ENCODE measurements at places on chromosomes 3 and 15.

DNA sequence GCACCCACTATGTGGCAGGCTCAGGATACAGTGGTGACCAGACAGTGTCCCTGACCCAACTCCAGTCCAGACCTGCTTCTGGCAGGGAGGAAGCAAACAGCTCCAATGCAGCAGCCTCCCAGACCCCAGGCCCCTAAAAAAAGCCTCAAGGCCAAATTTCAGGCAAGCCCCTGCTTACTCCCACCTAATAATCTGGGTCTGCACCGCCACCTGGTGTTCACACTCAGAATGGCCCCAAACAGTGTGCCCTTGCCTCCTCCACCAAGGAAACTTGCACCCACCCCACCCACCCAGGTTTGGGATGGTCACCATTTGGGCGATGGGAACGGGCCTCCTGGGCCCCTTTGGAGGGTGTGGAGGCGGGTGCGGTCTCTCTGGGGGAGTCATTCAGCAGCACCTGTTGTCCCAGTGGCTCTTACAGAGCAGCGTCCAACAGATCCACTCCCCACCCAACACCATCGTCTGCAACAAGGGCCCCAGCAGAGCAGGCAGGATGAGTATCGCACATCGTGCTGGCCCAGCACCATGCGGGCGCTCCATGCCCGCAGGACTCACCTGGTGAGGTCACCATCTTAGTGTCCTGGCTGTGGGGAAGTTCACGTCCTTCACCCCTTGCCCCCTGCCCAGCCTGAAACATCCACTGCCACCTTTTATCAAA is 17.3 kb downstream of the C3orf18 start:
- peak; percentile 60 for DNase-seq

DNA sequence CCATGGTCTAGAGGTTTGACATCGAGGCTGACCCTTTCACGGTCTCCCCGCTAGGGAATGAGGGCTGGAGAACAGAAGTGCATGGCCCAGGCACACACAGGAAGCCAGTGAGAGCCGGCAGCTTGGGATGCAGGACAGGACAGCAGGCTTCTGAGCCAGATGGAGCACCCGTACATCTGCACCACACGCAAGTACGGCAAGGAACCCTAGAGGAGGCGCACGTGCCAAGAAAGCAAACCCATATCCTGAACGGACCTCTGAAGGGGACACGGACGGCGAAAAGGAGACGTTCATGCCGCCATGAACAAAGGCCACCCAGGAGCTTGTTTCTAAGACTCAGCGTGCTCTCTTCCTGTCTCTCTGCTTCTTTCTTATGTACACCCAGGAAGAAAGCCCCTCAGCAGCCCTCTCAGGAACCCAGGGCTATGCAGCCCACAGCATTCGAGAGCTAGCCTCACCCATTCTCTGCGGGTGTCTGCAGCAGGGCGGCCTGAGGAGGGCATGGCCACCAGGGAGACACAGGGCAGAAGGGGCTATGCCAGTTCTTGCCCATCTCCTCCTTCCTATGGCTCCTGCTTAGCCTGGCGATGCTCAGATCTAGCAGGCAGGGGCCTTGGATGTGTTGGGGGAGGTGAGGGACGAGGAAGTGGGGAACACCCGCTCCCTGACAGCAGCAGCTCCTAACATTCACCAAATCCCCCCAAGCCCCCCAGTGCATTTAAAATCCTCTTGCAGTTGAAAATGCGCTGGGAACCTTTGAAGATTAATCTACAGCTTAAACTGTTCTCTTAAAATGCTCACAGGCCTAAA is 81.3 kb downstream of the PCSK6 start:
- no peak for DNase-seq

- peak; percentile 17 for DNase-seq
Observed at GRCh38 chr3:36707623-36708409, 56.5 kb downstream of the DCLK3 start.

DNA sequence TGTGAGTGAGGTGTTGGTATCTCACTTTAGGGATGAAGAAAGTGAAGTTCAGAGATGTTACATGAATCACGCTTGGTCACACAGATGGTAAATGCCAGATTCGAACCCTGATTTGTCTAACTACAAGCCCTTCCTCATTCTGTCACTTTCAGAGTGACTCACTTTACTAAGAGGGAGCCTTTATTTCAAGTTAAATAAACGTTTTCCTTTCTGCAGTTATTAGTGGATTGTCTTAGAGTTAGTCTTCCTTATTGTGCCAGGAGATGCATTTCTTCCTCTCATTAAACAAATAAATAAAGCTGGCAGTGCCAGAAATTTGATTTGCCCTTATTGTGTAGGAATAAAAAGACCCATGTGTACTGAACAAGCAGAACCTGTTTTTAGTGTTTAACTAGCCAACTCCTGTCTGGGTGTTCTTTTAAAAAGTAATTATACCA is 162.5 kb downstream of the AKAP13 start:
- peak; percentile 28 for DNase-seq

- no peak for DNase-seq
Observed at GRCh38 chr3:121956363-121956762, 62.2 kb downstream of the SLC15A2 start.

- DNase-seq: no peak
Observed at GRCh38 chr15:40087991-40088928, 20.4 kb downstream of the BMF start.

DNA sequence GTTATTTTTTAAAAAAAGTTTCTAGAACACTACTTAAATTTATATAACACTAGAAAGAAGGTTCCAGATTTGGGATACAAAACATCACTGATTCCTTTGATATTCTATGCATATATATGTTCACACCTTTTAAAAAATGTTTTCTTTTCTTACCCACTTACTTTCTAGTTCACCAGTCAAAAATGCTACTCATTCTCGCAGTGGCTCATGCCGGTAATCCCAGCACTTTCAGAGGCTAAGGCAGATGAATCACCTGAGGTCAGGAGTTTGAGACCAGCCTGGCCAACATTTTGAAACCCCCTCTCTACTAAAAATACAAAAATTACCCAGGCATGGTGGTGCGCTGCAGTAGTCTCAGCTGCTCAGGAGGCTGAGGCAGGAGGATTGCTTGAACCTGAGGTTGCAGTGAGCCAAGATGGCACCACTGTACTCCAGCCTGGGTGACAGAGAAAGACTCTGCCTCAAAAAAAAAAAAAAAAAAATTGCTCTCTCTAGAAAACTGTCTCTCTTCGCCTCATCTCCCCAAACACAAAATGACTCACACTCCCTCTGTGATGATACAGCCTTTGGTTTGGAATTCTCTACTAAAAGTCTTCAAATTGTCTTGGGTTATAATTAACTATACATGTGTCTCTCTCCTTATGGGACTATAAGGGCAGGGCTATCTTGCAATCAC is 52.6 kb upstream of the TGFBR2 start:
- peak; percentile 38 for DNase-seq

GRCh38 chr15:52716536-52716935 is 37.3 kb upstream of the ATOSA start:
- no peak for DNase-seq

DNA sequence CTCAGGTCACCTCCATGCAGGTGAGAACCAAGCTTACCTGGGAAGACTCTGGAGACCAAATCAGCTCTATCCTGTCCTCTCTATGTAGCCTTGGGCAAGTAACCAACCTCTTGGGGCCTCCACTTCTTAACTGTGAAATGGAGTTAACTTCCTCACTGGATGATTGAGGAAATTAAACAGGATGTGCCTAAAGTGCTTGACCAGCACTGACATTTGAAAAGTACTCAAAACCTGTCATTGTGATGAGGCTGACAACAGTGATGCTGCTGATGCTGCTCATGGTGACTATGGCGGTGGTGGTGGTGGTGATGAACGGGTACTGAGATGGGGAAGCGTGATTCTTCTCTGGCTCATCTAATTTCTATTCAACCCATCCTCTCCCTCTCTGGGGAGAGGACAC is 22.3 kb downstream of the VIPR1 start:
- DNase-seq: no peak

DNA sequence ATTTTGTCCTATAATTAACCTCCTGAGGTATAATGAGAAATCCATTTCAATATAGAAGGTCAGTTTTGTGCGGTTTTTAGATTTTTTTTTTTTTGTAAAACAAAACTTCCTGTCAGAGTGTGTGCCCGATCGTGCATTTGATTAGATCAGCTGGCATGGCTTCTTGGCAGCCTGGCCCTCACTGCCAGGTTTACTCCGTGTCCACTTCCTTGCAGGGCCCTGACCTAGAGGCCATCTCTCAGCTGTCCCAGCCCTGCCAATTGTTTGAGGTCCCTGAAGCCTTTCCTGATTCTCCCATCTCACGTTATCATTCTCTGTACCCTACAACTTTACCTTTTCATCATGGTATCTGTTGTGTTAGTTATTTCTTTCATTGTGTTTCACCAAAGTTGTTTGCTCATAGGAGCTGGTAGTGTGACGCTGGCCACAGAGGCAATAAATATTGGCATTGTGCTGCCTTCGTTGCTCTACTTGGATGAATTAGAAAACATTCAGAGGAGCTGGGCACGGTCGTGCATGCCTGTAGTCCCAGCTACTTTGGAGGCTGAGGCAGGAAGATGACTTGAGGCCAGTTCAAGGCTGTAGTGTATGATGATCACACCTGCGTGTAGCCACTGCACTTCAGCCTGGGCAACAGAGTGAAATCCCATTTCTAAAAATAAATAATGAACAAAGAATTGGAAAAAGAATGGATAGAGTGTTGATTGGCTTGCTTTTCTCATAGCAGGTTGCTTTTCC is 202.0 kb downstream of the GHSR start:
- no peak for DNase-seq

GRCh38 chr3:67001086-67001861 is 3.2 kb downstream of the KBTBD8 start:
- DNase-seq: no peak

- DNase-seq: peak; percentile 84
Observed at GRCh38 chr3:186241910-186242821, 119.9 kb downstream of the DGKG start.

All from stimulated activated CD4-positive, alpha-beta T cell treated with anti-CD3 and anti-CD28 coated beads, Interleukin-1b, Interleukin-23, amount 100 ng/mL, for 48 hours (primary cell).